ENCODE measurements at places on chromosomes 4 and X. TPM values are rescaled to one million over a fixed set of nuclear protein-coding genes. Genes with fewer than 3 reads are reported as not detected.

- no peak for DNase-seq
These were observed 554 bp downstream of the KLHL15 start for GRCh38 chrX:24026432-24026831.

DNA sequence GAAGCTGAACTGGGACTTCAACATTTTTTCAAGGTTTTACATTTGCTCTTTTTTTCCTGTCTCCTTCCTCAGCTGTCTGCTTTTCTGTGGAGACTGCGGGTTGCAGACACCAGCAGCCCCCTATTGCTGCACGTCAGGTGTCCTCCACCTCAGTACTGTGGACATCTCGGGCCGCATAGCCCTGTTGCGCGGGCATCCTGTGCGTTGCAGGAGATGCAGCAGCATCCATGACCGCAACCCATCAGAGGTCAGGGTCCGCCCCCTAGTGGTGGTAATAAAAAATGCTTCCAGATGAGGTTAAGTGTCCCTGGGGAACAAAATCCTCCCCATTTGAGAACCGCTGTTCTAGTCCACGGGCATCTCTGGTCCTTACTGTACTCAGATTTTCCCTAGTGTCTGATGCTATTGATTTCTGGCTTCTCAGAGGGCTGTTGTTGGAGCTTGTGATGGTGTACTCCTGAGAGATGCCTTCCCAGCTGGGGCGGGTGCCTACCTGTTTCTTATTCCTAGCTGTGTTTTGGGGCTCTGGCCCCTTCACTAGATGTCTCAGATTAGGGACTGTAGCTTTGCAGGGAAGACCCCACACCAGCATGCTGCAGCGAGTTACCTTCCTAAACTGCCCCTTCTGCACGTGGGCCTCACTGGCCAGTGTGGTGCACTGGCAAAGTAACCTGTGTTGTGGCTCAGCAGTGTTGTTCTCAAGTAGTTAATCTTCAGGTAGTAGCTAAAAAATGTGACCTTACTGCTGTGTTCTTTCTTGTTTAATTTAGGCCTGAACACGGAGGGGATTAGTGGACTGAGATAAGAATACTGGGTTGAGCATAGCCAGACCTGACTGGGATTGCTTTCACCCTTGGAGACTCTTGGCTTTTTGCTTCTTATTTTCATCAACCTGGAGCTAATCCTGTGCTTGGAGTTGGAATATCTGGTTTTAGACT lies 28.2 kb downstream of the NSD2 start:
- DNase-seq: peak; percentile 50

DNA sequence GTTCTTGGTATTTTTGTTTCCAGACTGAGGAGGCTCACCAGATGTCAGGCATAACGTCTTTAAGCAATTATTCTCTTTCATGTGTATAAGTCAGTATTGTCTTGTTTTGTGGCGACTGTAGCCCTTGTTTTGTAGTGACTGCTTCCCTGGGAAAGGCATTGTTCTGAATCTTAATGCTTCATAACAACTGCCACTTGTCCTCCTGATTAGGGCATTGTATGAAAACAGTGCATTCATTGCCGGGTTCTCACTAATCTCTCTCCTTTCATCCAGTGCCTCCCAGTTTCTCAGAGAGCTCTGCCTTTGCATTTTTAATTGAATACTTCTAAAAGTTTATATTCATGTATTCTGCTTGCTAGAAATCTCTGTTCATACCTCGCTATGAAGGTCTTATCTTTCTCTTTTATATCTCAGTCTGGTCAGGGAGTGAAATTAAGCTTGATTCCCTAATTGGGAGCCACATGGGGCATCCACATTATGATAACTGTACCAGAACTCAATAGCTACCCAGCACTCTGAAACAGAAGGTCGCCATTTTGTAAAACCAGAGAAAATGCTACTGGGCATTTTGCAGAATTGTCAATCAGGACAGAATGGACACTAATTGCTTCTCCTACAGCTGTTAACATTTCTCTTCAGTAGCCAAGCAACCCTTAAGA lies 149.8 kb downstream of the GBA3 start:
- no peak for DNase-seq

DNA sequence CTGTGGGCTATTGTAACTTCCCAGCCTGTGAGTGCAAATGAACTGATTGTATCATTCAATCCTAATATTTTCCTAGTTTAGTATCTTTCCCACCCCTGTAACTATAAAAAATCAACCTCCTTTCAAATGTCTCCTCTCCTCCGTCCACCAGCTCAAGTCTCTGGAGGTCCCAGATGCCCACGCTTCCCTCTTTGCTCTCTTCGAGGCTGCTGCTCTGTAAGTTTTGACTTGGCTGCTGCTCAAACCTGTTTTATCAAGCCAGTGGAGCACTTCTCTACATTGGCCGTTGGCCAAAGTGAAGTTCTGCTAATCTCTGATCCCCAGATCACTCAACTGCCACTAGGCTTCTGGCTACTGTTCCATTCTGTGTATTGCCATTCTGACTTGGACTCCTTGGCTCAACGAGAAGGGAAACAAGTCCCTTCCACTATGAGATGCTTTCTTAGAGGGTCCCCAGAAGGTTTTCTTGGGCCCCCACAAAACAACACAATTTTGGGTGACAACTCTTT lies 60.7 kb upstream of the RAPGEF2 start:
- DNase-seq: no peak

The AKAP14 gene
- total RNA-seq: not detected

The VCX gene
- total RNA-seq: not detected
